ENCODE measurements at places on chromosomes 5 and 9. TPM values are rescaled to one million over a fixed set of nuclear protein-coding genes. Genes with fewer than 3 reads are reported as not detected.

Gene SPINK5
- 1.1 TPM for total RNA-seq

GRCh38 chr9:23606107-23606506 is 219.9 kb downstream of the ELAVL2 start:
- no peak for DNase-seq
- H3K4me3 ChIP-seq: no peak overlapping the region
- no peaks in the 10 kb centered on the region for H3K4me1 ChIP-seq
- no peaks in the 10 kb centered on the region for H3K36me3 ChIP-seq
- H3K27ac ChIP-seq: no peak overlapping the region

Gene FIBCD1
- not detected for total RNA-seq

DNA sequence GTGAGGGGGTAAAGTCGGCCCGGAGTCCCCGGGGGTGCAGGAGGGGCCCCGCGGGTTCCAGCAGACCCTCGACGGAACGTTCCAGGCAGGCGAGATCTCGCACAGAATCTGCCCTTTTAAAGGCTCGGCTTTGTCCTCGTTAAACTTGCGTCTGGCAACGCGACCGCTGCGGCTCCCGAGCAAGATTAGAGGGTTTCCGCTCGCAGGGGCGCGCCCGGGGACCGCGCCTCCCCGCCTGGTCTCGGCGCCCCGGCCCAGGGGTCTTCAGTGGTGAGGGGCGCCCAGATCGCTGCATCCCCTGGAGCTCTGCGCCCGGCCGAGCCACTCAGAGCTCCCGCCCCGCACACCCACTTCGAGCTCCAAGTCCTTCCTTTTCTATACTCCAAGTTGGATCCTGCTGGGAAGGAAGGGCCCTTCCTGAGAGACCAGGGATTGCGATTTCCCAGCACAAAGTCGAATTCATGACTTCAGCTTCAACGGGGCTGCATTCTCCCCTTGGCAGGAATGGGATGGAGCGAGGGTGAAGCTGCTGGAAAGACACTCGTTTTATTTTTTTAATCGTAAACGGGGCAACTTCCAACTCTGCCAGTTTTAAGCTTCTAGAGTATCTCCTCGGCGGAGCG is 11.3 kb downstream of the PROP1 start:
- H3K36me3 ChIP-seq: no peaks in the 10 kb centered on the region
- DNase-seq: no peak
- H3K27me3 ChIP-seq: no peaks in the 10 kb centered on the region

Gene PHYHD1
- total RNA-seq: 20.5 TPM

Measured in aorta (tissue), 5 donors.